ENCODE measurements at places on chromosomes 3 and 15. TPM values are rescaled to one million over a fixed set of nuclear protein-coding genes. Genes with fewer than 3 reads are reported as not detected.

- no peak for DNase-seq
Observed at GRCh38 chr3:170437176-170437575, 18.5 kb downstream of the CLDN11 start.

DNA sequence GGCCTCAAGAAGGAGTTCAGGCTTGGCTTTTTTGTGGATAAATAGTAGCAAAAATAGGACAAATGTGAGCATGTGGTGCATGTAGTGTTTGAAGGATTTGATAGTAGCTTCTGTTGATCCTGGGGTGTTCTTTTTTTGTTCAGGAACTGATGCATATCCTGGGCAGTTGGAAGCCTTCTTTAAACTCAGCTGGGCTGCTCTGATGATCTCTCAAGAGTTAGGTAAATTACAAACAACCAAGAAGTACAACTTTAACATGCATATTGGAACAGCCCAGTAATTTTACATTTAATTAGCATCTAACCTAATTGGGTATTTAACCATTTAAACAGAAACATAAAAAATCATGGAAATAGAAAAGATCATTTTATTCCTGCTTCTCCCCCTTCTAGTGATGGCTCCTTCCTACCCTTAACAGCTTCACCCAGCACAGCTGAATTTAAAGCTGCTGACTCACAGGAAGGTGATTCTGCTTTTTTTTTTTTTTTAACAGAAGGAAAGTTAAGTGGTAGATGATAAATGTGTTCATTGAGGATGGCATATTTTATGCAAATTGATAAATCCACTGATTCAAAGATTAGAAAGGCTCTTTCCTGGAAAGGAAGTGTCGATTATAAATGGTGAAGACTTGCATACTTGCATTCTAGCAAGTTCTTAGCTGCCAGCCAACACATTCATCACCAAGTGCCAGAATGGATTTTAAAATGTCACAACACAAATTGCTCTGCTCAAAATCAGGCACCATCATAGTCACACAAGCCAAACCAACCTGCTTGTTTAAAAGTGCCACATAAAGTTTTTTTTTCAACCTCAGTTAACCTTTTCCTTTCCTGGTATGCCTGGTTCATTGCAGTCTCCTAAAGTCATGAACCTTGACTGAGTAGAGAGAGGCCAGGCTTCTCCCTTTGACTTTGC lies 20.0 kb downstream of the SLC35G2 start:
- no peak for DNase-seq

DNA sequence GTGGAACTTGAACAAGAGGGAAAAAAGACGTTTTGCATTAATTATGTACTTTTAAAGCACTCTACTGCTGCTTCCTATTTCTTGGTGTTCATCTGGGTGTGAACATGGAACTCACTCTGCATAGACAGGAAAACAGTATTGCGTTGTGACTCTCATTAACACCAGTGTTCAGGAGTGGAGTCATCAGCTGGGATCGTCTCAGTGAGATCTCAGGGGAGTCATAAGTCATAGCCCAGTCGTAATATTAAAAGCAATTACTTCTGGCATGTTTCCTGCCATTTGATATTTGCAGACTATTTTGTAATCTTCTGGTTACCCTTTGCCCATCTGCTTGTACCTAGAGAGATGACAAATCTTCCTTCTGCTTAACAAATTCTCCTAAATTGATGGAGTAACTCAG lies 462.0 kb upstream of the ATP11B start:
- no peak for DNase-seq

DNA sequence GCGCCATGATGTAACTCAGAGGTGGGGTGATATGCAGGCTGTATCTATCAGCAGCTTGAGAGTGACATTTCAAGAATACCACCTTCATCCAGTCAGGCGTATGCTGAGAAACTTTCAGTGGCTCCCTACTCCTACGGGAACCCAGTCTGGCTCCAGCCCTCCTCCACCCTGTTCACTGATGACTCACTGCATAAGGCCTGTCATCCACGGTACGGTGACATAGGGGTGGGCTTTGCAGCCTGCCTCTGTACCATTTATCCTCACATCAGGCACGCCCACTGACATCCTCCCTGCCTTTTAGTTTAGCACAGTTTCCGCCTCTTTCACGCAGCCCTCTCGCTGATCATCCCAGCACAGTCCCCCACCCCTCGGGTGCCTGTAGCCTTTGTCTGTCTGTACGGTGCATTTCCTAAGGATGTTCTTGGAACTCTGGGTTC lies 11.7 kb downstream of the PXYLP1 start:
- no peak for DNase-seq

DNA sequence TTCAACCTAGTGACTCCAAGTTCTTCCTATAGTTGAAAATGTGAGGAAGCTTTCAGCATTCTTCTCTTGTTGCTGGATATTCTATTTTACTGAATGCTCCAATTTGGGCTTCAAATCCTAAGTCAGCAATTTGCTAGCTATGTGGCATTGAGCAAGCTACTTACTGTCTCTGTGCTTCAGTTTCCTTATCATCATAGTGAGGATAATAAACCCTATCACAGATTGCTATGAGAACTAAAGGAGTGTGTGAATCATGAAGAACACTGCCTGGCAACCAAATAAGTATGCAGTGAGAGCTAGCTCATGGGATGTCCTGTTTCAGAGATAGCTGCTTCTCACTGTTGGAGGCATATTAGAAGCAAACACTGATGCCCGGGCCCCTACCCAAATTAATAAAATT lies 163.8 kb upstream of the CDIN1 start:
- DNase-seq: no peak

Gene LYZL4
- not detected for total RNA-seq

DNA sequence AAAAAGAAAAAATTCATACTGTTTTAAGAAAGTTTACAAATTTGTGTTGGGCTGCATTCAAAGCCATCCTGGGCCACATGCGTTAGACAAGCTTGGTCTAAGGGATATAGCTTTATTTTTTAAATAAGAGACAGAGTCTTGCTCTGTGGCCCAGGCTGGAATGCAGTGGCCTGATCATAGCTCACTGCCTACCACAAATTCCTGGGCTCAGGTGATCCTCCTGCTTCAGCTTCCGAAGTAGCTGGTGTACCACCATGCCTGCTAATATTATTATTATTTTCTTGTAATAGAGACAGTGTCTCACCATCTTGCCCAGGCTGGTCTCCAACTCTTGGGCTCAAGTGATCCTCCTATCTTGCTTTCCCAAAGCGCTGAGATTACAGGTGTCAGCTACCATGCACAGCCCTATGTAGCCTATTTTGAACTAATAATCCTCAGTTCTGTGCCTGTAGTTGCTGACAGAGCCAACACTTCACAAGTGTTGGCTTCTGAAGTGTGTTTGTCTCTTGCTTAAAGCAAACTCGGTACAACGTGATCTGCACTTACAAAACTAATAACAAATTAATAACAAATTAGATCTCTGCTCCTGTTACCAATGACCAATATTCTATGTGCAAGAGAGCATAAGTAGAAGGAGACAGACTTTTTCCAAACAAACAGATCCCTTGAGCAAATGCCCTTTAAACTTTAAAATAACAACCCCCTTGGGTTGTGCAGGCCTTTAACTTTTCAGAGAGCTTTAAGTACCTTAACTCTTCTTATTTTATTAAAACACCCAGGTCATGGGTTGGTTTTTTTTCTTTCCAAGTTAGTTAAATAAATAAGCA lies 135.2 kb downstream of the VGLL4 start:
- no peak for DNase-seq

Gene PEAK1
- total RNA-seq: 10.2 TPM

DNA sequence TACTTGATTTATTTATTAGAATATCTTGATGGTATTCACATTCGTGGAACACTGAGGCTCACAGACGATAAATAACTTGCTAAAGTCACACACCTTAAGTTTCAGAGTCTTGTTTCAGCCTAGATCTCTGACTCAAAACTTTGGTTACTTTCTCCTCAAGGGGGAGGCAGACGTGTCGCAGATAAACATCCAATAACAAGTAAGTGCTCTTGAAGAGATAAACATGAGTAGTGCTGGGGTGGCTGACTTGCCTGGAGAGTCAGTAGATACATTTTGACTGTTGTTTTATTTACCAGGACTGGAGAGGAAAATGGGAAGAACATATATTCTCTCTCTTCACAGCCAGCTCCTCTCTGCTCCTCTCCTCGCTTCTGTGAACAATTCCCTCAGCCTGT lies 31.3 kb downstream of the FBXO45 start:
- no peak for DNase-seq

DNA sequence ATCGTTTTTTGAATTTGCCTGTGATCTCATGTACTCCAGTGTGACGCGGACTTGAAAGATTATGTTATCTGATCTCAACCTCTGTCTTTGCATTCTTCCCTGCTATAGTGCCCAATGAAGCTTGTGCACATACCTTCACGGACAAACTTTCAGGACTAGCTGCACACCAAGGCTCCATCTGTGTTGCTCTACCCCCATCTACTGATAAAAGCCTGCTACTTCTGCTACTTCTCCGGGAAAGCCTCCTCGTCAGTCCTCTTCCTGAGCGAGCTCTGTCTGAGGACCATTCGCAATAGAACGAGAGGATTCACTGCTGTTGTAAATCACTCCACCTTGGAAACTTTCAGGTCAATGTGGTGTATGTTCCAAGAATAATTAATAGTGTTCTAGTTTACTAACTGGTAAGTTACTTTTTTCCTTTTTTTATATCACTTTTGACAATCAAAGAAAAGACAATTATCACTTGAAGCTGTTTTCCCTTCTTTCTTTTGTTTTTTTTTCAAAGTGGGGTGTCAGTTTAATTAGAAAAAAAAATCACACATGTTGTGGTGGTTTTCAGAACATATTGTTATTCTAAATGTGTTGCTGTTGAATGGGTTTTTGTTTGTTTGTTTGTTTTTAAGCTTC lies 217.6 kb downstream of the ARRDC4 start:
- DNase-seq: no peak

- DNase-seq: no peak
Observed at GRCh38 chr15:78663703-78664102, 22.7 kb upstream of the CHRNB4 start.

DNA sequence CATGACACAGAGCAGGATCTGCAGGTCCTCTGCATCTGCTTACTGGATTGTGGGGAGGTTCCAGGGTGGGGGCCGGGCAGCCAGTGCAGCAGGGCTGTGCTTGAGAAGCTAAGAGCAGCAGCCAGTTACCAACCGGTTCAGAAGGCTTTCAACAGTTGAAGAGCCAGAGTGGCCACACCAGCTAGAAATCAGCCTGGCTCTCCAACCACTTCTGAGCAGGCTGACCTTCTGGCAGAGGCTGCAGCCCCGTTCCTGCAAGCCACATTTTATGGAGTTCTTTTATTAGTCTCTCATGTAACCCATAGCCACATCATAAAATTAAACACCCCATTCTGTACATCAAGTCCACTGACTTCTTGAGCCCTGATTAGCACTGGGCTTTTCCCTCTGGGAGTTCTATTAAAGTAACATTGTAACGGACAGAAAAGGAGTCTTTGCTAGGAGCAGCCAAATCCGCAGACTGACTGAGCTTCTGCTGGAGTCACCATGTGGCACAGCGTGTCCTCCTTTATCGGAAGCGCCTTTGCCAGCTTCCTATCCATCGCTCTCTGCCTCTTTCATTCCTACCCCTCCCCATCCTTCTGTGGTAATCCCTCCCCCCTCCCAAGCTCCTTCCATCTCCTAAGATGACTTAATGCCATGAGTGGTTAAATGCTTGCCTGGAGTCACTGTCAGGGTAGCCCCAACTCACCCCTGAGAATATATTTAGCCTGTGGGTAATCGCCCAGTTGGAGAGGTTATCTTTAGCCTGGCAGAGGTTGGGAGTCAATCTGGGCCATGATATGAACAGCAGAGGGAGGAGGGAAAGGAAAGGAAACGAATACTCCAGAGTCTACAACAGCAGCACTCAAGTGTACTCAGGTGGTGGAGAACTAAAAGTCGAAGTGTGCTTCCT lies 138.5 kb upstream of the HES1 start:
- no peak for DNase-seq

Gene RASGRP1
- 138 TPM for total RNA-seq

DNA sequence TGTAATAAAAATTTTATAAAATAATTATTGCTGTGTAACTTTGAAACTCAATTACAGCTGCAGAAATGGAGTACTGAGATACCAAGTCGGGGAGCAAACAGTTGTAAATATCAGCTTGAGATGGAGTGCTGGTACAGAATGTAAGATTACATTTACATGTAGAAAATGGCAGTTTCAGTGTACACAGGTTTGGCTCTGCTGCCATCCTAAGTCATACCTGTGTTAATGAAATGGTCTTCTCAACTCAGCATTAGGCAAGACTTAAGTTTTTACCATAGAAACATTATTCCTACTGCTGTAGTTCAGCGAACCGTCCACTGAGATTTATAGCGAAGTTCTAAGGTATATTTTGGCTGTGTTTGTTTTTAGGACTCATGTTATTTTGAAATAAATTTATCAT lies 110.1 kb upstream of the TBL1XR1 start:
- DNase-seq: no peak

DNA sequence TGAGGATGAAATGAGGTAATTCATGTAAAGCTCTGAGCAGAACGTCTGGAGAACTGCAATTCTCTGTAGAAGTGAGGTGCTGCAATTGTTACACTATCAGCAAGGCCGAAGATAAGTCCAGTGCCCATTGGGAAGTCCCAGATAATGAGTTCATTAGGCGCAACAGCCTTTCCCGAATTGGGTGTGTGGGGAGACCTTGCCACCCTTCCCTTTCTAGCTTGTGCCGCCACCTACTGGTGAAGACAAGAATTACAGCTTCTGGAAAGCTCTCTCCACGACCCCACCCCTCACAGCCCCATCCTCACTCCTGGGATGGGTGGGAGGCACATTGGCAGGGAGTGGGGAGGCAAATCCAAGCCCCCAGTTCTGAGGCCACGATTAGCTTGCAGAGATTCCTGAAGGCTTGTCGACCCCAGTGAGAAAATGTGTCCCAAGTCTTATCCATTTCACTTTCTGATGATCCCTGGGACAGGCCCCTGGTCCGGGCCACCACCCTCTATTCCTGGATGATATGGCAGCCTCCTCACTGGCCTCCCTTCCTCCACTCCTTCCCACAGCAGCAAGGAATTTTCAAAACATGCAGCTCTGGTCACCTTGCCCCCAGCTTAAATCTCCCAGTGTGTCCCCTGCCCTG lies 36.4 kb downstream of the FAM3D start:
- DNase-seq: peak; percentile 17

Gene SPSB4
- not detected for total RNA-seq
